CD4-positive, CD25-positive, alpha-beta regulatory T cell (primary cell): ENCODE measurements at places on chromosomes 3 and 15. TPM values are rescaled to one million over a fixed set of nuclear protein-coding genes. Genes with fewer than 3 reads are reported as not detected.

Gene KLHL40
- not detected for polyA plus RNA-seq

Gene GOLGA8J
- polyA plus RNA-seq: not detected

Gene ARL14
- not detected for polyA plus RNA-seq

Gene MOBP
- not detected for polyA plus RNA-seq

Gene PTPRG
- polyA plus RNA-seq: not detected

Gene RTP1
- not detected for polyA plus RNA-seq

Gene PTX3
- not detected for polyA plus RNA-seq

Gene BNC1
- not detected for polyA plus RNA-seq

Gene UBE2E2
- 9.6 TPM for polyA plus RNA-seq

Gene PLXNB1
- 0.07 TPM for polyA plus RNA-seq

Gene PATL2
- 9.0 TPM for polyA plus RNA-seq

Gene SCG3
- not detected for polyA plus RNA-seq

Gene WNT7A
- 0.87 TPM for polyA plus RNA-seq

Gene PLCB2
- 17.3 TPM for polyA plus RNA-seq

Gene ANKRD63
- not detected for polyA plus RNA-seq

Gene IL17RD
- not detected for polyA plus RNA-seq

Gene RPP14
- 7.1 TPM for polyA plus RNA-seq

Gene IDH2
- 123 TPM for polyA plus RNA-seq

Gene CTXN2
- not detected for polyA plus RNA-seq

Gene COPS2
- polyA plus RNA-seq: 41.8 TPM

Gene CACNA1D
- not detected for polyA plus RNA-seq

Gene GRAMD1C
- polyA plus RNA-seq: 0.32 TPM

Gene RARRES1
- not detected for polyA plus RNA-seq

Gene CPLX3
- polyA plus RNA-seq: not detected

Gene AQP9
- polyA plus RNA-seq: 0.11 TPM

Gene SCN11A
- not detected for polyA plus RNA-seq

Gene LDHAL6B
- polyA plus RNA-seq: not detected

Gene BHLHE40
- 1.2 TPM for polyA plus RNA-seq

Gene HRG
- not detected for polyA plus RNA-seq

Gene NRG4
- polyA plus RNA-seq: not detected

Gene EFCC1
- polyA plus RNA-seq: not detected

Gene DCBLD2
- polyA plus RNA-seq: 0.74 TPM

Gene PARP15
- 8.2 TPM for polyA plus RNA-seq

Gene CCNB2
- polyA plus RNA-seq: 5.0 TPM

Gene TJP1
- not detected for polyA plus RNA-seq

Gene USP19
- polyA plus RNA-seq: 24.2 TPM

Gene CCDC191
- 0.87 TPM for polyA plus RNA-seq

Gene SLC15A2
- 0.67 TPM for polyA plus RNA-seq

Gene GRIP2
- polyA plus RNA-seq: not detected

Gene CD200R1
- 3.9 TPM for polyA plus RNA-seq

Gene TEX55
- not detected for polyA plus RNA-seq

Gene GRK7
- polyA plus RNA-seq: not detected

Gene ADAMTSL3
- not detected for polyA plus RNA-seq

Gene PLSCR5
- polyA plus RNA-seq: not detected

Gene SEMA7A
- 0.39 TPM for polyA plus RNA-seq

Gene DAZL
- polyA plus RNA-seq: not detected

Gene OXTR
- not detected for polyA plus RNA-seq

Gene SLC2A2
- polyA plus RNA-seq: not detected

Gene GPR160
- 1.5 TPM for polyA plus RNA-seq

Gene XCR1
- not detected for polyA plus RNA-seq

Gene TMC3
- not detected for polyA plus RNA-seq

Gene NTRK3
- not detected for polyA plus RNA-seq

Gene GOLGA6L7
- polyA plus RNA-seq: not detected

Gene BFSP2
- polyA plus RNA-seq: 41.1 TPM

Gene IGF2BP2
- polyA plus RNA-seq: not detected

Gene PLOD2
- not detected for polyA plus RNA-seq

Gene ARPIN
- polyA plus RNA-seq: not detected

Gene SERPINI2
- not detected for polyA plus RNA-seq
